ENCODE measurements at places on chromosomes 6 and 20.

GRCh38 chr6:143449714-143450452 is 612 bp downstream of the ADAT2 start:
- DNase-seq = no peak

DNA sequence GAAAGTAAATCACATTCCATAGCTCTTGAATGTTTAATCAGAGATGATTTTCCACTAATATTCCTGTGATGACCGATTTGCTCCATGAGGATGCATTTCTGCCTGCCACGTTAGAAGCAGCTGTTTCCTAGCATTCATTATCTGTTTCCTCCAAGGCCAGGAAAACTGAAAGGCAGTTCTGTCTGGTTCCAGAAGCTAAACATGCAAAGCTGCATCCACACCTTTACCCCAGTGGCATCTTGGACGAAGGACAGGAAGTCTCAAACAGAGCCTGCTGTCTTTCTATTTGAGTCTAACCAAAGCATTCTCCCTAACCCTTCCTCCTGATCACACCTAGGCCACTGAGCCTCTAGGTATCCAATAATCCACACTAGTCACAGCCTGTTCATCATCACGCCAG is 27.6 kb downstream of the CNKSR3 start:
- DNase-seq = no peak

- DNase-seq = no peak
These were observed 425.1 kb upstream of the JAG1 start for GRCh38 chr20:11098888-11099287.

DNA sequence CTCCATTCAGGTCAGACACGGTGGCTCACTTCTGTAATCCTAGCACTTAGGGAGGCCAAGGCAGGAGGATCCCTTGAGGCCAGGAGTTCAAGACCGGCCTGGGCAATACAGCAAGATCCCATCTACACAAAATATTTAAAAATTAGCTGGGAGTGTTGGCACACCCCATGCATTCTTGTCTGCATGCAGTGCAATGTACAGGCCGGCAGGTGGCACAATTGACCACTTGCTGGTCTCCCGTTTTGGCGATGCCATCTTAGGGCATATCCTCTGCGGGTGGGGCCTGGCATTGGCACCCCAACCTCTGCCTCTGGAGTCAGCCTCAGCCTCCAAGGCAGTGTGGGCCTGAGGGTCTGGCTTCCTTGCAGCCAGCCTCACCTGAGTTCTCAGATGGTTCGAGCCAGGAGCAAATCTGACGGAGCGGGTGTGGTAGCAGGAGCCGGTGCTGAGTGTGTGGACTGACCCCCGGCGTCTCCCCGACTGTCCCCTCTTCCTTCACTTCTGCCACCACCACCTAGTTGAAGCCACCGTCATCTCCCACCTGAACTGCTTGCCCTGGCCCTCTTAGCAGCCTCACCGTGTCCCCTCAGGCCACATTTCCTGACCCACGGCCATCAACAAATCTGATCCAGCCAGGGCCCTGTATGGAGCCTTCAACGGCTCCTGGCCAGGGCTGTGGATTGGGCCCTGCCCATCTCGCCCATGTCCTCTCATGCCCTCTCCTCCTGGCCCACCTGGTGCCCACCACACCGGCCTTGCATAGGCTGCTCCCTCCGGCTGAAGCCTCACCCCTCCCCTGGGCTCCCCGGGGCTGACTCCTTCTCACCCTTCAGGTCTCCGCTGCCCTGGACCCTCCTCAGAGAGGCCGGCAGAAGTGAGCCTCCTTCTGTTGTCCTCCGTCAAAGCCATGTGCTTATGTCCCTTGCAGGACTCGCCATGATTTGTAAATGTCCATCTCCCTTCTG is 44.0 kb downstream of the EFCAB8 start:
- peak; percentile 17 for DNase-seq

GRCh38 chr20:13355411-13355810 is 134.3 kb downstream of the ISM1 start:
- no peak for DNase-seq

DNA sequence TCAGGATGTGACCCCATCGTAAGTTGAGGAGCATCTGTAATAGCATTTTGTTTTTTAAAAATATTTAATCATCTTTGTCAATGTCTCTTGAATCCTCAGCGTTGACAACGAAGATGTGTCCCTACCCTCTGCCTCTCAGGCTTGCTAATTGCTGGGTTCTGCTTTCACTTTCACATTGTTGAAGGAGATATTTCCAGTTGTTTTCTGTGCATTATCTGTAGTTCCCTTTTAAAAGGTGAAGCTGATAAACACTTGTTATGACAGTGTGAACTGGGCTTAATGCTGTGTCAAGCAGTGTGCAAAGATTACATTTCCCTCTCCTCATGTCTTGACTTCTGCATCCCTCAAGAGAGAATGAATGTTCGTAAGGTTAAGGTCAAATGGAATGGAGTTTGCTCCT is 54.9 kb downstream of the CSE1L start:
- no peak for DNase-seq

GRCh38 chr6:47446669-47447330 is 30.8 kb upstream of the CD2AP start:
- no peak for DNase-seq

DNA sequence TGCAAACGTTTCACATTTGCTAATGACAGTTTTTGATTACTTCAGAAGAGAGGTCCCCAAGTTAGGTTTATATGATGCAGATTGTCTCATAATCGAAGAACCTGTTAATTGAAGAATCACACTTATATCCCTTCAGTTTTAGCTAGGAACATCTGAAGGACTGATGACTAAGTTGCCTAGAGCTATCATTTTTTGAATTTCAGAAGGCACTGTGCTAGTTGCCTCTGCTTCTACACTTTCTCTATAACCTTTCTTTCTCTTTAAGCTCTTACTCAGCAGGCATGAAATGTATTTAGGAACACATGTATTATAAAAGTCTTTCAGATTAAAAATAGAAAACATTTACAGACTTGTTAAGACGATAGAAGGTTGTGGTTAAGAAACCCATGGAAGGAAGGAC is 14.4 kb upstream of the GJE1 start:
- DNase-seq = no peak

DNA sequence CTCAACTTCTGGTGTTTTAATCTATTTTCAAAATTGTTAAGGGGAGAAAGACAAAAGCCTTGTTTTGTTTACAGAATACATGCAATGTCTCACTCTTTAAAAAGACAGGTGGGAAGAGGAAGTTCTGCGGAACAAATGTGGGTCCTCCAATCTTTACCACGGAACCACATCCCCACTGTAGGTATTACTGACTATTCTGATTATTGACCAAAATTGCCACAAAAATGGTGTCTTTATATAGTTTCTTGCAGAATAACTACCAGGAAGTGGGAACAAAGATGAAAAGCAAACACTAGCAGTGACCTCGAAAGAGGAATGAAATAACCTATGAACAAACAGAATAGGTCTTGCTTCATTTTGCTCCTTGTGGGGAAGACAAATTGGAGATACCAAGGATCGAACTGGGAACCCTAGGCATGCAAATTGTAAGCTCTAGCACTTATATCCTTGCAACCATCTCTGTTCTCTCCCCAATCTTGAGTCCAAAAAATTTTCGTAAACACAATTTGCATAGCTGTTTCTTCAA is 106.7 kb downstream of the GPX5 start:
- DNase-seq = no peak

- no peak for DNase-seq
These were observed 243.0 kb downstream of the TSHZ2 start for GRCh38 chr20:53215166-53215565.

- DNase-seq = no peak
These were observed 51.0 kb upstream of the FBXO30 start for GRCh38 chr6:145865595-145865994.

All from NCI-H446 treated with DMSO at 0.1 percent for 48 hours (cell line).